ENCODE measurements at places on chromosomes 6 and 20.
A peak's percentile ranks its signal among the peaks of the same experiment; 100 is the strongest.

GRCh38 chr6:108133594-108134179 lies 32.1 kb upstream of the NR2E1 start:
- DNase-seq, result peak; percentile 85

DNA sequence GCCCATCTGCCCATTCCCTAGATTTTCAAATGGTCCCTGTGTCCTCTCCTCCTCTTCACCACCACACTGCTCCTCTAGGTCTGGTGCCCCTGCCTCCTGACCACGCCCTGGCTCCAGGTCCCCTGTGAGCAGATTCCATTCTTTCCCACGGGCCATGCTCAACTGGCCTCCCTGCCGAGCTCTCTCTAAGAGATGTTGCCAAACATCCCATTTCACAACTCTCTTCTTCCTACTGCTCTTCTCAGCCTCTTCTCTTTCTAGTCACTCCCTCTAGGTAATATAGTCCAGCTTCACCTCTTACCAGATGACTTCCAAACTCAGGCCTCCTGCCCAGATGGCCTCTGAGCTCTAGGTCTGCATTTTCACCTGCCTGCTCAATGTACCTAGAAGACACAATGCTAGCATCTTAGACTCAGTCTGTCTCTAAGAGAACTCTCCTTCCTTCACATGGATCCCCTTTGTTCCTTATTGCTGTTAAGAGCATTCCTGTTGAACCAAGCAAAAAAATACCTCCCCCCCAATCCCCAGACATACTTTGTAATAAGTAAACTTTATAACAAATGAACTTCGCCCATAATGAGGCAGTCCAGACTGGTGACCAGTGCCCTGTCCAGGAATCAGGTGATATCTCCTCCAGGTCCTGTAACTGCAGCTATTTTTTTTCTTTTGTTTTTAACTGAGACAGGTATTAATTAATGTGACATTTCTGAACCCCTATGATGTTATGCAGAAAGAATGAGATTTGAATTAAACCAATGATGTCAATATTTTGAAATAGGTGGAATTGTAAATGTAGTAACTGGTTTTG lies 79.0 kb downstream of the LYRM4 start:
- DNase-seq, result no peak

DNA sequence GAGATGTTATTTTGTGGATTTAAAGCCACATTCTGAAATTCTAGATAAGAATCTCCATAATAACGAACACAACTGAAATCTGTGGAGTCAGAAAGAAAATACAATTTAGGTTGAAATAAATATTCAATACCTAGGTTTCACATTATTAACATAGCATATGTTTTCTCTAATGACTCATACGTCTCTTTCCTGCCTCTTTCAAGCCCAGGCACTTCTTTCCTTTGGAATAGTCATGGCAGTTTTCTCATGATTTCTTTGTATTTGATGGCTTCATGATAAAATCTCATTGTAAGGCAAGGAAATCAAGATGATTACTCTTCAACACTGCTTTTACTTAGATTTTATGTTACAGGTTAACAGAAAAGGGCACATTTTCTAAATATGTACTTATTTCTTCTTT lies 803.7 kb downstream of the PHF3 start:
- DNase-seq, result no peak

- no peak for DNase-seq
Measured at GRCh38 chr6:90249458-90249857, 47.2 kb downstream of the BACH2 start.

GRCh38 chr6:116530436-116530835 lies 15.0 kb downstream of the TRAPPC3L start:
- no peak for DNase-seq

- no peak for DNase-seq
Measured at GRCh38 chr20:41690702-41691101, 72.5 kb upstream of the CHD6 start.

DNA sequence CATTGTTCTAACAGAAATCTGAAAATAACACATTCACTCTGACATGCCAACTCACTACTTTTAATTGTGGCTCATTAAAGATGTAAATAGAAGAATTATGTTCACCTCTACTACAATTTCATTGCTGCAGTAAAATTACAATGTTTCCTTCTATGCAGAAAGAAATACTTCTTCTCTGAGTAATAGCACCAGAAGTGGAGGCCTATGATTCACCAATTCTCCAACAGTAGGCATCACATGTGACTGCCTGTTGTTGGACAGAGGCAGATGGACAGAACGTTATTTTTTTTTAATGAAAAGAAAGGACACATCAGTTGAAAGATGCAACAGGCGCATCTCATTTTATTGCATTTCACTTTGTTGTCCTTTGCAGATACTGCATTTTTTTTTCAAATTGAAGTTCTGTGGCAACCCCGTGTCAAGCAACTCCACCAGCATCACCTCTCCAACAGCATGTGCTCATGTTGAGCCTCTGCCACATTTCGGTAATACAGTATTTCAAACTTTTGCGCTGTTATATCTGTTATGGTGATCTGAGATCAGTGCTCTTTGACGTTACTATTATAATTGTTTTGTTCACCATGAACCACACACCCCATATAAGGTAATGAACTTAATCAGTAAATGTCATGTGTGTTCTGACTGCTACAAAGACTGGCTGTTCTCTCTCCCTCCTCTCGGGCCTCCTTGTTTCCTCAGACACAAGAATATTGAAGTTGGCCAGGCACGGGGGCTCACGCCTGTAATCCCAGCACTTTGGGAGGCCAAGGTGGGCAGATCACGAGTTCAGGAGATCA lies 121.4 kb downstream of the ATXN1 start:
- no peak for DNase-seq

GRCh38 chr6:166253281-166253681 lies 54.9 kb downstream of the PRR18 start:
- peak; percentile 15 for DNase-seq

- no peak for DNase-seq
Measured at GRCh38 chr6:134389129-134389528, 71.2 kb upstream of the SGK1 start.

DNA sequence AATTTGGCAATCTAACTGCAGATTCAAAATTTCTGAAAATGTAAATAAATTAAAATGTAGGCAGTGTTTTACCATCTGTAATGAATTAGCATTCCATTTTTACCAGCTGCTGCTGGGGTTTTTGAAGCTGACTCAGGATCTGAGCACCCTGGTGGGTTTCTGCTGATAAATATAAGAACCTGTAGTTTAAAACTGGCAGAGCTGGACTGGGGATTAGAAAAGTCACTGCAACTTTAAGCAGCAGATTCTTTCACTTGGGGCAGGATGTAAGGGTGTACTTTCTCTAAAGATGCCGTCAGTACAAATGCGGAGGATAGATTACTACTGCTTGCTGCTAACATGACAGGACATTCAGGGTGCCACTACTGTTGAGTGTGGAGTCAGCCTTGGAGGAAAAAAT lies 341.8 kb downstream of the CDKAL1 start:
- no peak for DNase-seq

GRCh38 chr6:132043148-132043547 lies 92.0 kb upstream of the CCN2 start:
- DNase-seq, result no peak

GRCh38 chr6:110013386-110013785 lies 35.3 kb downstream of the GPR6 start:
- no peak for DNase-seq

DNA sequence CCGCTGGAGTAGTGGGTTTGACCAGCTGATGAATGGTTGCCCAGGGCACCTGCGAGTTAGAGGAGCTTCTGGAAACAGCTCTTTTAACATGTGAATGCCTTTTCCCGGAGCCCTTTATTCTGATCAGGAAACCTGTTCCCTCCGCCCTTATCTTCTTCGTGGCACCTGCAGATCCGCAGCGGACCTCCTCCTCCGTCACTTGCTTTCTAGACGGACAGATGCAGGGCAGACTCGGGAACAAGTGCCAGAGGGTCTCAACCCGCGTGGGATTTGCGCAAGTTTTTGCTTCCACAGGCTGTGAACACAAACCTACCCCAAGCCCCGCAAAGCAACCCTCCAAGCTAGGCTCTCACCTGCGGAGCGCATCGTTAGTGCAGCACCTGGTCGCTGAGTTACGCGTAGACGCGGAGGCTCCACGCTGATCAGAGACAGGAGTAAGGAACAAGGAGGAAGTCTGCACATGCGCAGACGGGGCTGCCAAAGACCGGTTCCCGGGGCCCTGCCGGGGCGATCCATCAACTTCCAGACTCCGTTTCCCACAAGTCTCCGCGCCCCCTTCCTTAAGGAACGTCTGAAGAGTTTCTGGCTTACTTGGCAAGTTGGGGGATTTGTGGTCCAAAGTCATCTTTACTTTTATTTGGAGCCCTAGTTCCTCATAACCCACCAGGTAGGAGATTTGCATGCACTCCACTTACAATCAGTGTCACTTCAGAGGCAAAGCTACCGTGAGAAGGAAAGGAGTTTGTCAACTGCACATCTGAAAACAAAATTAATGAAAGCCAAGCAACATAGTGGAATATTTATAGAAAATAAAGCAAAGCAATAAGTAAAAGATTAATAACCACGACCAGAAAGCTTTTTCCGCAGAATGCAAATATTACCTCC lies 52.7 kb upstream of the ELMO2 start:
- DNase-seq, result peak; percentile 63

- DNase-seq, result no peak
Measured at GRCh38 chr6:153989989-153990388, 49.1 kb upstream of the OPRM1 start.

GRCh38 chr20:50292591-50293283 lies 102.1 kb downstream of the CEBPB start:
- DNase-seq, result peak; percentile 33

GRCh38 chr6:146092961-146093686 lies 64.3 kb downstream of the GRM1 start:
- DNase-seq, result no peak

DNA sequence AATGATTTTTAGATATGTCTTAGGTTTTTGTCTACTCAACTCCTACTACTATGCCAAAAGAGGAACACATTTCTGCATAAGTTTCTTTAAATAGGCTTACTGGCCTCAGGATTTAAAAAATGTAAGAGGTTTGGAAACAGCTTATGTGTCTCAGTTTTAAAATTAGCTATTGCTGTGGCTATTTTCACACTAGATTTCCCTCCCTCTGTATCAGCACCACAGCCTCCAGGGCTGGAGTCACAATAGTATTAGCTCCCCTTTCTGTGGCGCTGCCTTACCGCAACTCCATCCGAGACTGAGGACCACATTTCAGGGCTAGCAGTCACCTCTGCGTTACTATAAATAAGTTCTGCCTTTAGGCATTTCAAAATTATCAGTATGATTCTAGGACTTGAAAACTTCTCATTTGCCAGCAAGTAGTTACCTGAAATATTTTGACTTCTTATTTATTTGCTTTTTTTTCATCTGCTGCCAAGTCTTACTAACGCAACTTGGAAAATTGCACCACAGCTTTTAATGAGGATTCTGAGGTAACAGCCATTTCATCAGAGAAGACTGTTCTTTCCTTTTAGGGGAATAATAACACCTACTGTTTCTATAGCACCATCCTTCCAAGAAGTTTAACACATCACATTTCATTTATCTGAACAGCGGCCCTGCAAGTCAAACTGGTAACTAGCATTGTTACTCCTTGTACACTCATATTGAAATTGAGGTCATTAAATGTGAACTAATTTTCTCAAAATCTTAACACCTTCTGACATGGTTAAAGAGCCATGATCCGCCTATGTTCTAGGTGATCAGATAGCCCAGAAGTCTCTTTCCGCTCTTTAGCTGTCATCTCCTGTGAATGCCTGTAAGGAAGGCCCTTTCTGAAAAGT lies 105.9 kb downstream of the GJA10 start:
- DNase-seq, result peak; percentile 32

GRCh38 chr20:64241061-64241460 lies 14.5 kb upstream of the PCMTD2 start:
- no peak for DNase-seq

DNA sequence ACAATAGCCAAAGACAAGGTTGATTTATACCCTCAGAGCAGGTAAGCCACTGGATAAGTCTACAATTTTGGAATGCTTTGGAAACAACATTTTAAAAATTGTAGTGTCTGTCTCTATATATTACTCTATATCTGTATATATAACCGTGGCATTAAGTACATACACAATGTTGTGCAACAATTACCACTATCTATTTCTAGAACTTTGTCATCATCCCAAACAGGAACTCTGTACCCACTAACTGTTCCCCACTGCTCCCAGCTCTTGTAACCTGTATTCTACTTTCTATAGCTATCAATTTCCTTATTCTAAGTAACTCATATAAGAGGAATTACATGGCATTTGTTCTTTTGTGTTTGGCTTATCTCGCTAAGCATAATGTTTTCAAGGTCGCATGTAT lies 78.2 kb upstream of the ASCC3 start:
- DNase-seq, result no peak

DNA sequence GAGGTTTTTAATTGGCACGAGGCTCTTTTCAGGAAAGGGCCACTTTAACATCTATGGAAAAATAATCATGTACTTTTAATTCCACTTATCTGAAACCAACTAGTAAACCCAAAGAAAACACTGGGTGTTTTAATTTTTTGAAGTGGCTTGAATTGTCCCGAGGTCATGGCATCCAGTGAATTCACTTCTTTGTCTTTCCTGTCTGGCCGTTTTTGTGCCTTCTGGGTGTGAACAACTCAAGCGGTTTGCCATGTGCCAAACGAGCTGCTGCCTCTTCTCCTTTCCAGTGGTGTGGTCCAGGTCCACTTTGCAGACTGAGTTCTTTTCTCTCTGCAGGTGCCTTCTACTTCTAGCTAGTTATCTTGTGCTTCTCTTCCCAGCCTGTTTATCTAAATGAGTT lies 117.5 kb downstream of the PLCB4 start:
- DNase-seq, result no peak

- no peak for DNase-seq
Measured at GRCh38 chr6:443621-444159, 52.1 kb downstream of the IRF4 start.

DNA sequence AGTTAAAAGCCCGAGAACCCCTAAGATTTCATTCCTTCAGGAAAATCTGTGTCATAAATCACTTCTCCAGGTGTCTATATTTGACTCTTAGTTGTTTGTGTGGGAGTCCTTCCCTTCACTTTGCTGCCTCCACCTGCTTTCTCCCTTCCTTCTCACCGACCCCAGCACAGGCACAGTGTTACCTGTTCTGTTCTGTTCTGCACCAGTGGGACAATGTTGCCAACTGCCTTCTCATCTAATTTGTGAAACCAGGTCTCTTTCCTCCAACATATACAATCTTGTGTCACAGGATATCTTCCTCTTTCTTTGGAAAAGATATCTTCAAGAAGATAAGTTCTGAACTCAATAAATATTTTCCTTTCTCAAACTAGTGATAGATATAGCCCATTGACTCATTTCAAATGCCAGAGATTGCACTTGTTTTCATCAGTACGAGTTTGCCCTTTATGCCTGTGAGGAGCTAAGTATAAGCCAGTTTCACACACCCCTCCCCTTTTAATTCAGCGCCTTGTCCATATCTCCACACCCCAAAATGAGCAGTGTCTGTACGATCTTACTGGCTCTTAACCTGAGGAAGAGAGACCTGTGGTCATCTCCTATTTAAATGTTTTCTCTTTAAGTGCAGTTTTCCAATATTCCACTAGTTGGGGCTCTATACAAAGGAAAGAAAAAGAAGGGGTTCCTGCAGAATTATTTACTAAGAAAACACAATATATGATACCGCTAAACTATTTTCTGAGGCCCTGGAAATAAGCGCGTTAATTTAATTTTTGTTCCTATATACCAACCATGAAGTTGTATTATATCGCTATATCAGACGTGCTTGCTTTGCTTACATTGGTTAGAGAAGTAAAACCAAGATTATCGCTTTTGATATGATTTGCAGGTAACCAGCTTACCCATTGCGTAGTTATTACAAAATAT lies 81.6 kb upstream of the PREP start:
- DNase-seq, result peak; percentile 65

GRCh38 chr6:2953098-2953497 lies 18.3 kb downstream of the SERPINB6 start:
- DNase-seq, result no peak
